ENCODE measurements at places on chromosomes 16 and 17. TPM values are rescaled to one million over a fixed set of nuclear protein-coding genes. Genes with fewer than 3 reads are reported as not detected.
A peak's percentile ranks its signal among the peaks of the same experiment; 100 is the strongest.

- no peak for DNase-seq
These were observed 11.2 kb downstream of the IRF8 start for GRCh38 chr16:85909932-85910853.

DNA sequence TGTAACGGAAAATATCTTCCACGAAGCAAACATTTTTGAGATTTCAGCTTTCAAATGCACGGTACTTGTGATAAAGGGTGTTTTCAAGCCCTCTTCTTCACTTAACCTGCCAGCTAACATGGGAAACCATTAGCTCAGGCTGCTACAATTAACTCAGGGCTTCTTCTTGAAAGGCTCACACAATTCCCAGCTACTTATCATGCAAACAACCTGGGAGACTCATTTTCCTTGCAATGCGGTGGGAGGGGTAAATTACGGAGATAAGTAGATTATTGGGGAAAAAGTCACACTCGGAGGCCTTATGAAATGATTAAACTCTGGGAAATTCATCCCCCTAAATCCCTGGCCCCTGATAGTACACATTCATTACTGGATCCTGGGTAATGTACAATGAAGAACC, 266.4 kb downstream of the STX8 start:
- no peak for DNase-seq

GRCh38 chr17:41959030-41959335, 7.6 kb upstream of the CNP start:
- DNase-seq: no peak

DNA sequence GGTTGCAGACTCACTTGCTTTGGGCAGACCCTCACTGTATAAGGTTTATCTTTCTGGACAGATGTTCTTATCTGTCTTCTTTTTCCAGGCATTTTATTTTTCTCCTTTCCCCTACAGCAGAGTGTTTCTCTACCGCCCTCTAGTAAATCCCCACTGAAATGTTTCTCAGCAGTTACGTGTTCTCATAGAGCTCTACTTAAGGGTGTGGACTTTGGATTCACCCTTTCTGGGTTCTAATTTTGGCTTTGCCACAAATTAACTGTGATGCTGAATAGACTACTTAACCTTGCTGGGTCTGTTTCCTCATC, 2.0 kb downstream of the ADAT1 start:
- peak; percentile 22 for DNase-seq

DNA sequence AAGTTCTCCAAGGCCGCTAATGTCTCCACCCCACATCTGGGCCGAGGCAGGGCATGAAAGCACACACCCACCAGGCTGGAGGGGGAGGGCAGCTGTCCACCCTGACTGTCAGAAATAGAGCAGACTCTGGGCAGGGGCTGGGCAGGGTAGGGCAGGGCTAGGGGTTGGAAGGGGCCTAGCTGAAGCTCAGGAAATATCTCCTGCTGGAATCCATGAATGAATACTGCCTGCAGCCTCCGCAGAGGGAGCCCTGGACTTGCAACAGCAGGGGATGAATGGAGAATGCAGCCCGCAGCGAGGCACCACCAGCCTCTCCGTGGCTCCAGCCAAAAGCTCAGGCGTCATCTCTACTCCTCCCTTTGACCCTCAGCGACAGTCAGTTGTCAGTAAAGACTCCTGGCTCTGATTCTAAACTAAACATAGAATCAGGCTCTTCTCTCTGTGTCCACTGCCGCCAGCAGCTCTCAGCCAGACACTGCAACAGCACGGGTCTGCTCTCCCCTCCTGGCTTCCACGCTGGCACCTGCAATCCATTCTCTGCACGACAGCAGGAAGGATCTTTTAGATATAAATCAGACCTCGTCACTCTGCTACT, 23.9 kb upstream of the NGFR start:
- no peak for DNase-seq

GRCh38 chr17:7557775-7558543, 591 bp upstream of the TNFSF13 start:
- peak; percentile 72 for DNase-seq

- DNase-seq: no peak
These were observed 3.6 kb upstream of the SLC16A5 start for GRCh38 chr17:75084039-75084660.

DNA sequence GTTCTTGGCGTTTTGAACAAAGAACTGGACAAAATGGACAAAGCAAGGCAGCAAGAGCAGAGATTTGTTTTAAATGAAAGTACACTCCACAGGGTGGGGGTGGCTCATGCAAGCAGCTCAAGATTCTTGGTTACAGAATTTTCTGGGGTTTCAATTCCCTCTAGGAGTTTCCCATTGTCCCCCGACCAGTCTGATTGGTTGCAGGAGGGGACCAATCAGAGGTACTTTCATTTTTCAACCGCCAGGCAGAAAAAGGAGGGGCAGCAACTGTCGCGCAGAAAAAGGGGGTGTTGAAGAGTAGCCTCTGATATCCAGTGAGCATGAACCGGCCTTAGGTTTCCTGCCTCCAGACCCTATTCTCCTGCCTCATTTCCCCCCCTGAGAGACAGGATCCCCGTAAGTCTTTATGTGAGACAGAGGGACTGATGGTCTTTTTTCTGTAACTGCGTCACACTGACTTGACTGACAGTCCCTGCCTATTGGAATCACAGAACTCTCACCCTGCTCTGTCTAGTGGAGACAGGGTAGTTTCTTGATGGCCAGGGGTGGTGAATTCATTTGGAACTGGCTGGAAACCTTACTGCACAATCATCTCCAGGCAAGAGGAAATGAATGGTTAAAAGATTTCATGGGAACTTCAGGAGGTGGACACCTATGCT, 59.4 kb upstream of the ALOX12 start:
- peak; percentile 24 for DNase-seq

GRCh38 chr17:67156269-67157199, 88.5 kb downstream of the HELZ start:
- DNase-seq: no peak

DNA sequence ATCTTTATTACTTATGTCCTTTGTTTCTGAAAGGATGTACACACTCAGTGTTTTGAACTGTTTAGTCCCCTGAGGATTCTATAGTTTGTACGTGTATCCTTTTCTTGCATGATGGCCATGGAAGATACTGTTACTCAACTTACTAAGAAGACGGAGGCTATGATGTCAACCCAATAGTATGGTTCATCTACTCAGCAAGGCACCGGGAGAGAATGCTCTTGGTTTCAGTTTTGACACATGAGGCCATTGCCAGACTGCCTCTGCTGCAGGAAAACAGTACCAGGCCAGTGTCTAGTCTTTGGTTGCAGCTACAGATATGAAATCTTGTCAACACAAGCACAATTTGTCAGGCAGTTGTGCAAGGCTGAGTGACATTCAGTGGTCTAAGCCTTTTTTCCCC, 134.5 kb downstream of the MRTFB start:
- no peak for DNase-seq

DNA sequence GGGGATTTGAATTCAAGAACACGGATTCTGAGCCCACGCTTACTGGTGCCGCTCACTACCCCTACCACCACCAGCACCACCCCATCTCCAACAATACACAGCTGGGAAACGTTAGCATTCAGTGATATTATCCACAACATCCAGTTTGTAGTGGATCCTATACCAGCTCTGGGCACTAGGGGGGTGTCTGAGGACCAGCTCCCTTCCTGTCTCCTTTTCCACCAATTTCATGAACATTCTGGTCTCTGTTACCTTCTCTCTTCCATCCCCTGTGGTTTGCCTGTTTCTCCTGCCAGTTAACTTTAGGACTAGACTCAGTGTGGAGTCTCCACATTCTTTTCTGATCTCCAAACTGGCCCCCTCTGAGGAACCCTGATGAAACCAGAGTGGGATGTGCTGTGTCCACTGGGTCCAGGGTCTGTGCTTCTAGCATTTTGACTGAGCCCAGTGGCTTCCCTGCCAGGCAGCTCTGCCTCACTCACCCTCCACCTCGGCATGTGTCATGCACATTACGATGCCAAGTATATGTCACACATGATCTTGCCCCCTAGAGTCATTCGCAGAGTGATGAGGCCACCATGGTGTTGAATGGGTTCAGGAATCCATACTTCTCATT, 187.0 kb upstream of the CDH13 start:
- DNase-seq: no peak

DNA sequence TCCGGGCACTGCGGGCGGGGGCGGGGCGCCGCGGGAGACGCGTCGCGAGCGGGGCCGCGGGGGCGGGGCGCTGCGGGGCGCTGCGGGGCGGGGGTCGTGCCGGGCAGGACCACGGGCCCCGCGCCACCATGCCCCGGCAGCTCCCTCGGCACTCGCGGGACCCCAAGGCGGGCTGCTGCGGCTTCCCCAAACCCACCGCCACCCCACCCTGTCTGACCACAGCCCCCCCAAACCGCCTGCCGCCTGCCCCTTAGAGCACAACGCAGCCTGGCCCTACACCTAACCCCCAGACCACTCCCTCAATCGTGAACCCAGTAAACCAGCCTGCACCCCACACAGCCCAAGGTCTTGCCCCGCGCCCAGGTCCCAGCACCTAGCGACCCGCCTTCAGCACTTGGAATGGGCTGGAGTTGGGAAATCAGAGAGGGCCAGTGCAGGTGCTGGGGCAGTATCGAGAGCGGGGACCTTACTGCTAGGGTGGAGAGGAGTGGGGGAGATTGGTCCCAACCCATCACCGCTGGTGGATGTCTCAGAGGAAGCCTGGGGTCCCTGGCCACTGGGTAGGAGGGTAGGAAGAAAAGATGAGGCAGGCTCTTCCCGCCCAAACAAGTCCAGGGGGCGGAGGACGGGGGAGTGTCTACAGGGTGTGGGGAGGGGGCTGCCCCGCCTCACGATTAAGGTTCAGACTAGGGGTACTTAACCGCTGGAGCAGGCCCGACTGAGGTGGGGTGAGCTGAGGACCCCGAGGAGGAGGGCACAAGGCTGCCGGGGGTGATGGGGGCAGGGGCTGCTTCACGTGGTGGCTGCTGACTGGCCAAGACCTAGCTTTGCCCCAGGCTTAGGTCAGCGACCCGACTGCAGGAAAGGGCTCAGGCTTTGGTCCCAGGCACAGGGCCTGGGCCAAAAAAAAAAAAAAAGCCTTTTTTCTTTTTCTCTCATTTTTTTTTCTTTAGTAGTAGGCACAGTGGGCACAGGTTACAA, 539 bp upstream of the VAMP2 start:
- DNase-seq: no peak

GRCh38 chr17:54944796-54945195, 23.7 kb downstream of the COX11 start:
- no peak for DNase-seq

DNA sequence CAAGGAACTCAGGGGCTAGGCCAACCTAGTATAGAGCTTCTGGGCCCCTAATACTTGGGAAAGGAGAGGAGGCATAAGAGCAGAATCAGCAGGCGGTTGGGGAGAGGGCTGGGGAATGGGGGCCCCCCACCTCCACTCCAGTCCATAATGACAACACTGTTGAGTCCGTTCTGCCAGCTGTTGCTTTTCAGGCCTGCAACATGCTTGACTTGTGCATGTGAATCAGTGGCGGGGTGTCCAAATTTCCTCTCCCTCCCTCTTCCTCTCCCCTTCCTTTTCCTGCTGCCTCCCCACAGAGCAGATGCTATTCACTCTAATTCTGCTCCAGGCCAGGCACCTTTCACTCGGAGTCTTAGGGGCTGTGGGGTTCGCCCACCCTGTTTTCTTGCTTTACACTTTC, 31.7 kb downstream of the SGSM2 start:
- no peak for DNase-seq

- DNase-seq: no peak
These were observed 22.4 kb downstream of the SNX11 start for GRCh38 chr17:48129981-48130380.

DNA sequence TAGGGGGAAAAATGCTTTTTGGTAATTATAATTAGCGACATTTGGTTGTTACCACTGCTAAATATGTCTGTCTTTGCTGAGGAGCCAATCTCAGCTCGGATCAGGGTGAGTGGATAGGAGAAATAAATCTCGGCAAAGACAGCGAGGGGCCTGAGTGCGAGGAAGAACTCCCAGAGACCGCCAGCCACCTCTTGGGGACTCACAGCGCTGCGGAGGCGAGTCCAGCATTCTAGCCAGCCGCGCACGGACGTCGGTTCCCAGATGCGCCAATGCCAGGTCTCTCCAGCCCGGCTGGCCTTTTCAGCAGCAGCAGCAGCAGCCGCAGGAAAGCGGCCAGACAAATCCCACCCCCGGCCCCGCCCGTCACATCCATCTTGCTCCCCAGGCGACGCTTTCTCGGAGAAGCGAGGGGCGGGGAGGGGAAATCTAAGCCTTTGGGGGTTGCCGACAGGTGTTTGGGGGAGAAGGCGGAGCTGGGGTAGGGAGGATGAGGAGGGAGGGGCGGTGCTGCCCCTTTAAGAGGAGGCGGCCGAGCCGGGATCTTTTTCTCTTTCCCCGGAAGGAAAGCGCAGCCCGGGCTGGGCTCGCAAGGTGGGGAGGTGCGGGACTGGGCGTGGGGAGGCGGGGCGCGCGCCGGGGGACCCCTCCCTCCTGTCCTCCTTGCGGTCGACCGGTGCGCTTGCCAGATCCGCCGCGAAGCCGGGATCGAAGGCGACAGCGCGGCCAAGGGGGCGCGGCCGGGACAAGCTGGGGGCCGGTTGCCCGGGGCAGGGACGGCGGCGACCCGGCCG, at the start of gene ITGA3:
Gene ITGA3, plus strand, starts transcription at position 685 of the 791 bp plus-strand sequence. CDS start 330 bp downstream, outside the sequence.
- DNase-seq: peak; percentile 86

- no peak for DNase-seq
These were observed 104.3 kb upstream of the DNAH9 start for GRCh38 chr17:11493936-11494335.

GRCh38 chr17:29911641-29912177, 18.3 kb downstream of the SSH2 start:
- no peak for DNase-seq

DNA sequence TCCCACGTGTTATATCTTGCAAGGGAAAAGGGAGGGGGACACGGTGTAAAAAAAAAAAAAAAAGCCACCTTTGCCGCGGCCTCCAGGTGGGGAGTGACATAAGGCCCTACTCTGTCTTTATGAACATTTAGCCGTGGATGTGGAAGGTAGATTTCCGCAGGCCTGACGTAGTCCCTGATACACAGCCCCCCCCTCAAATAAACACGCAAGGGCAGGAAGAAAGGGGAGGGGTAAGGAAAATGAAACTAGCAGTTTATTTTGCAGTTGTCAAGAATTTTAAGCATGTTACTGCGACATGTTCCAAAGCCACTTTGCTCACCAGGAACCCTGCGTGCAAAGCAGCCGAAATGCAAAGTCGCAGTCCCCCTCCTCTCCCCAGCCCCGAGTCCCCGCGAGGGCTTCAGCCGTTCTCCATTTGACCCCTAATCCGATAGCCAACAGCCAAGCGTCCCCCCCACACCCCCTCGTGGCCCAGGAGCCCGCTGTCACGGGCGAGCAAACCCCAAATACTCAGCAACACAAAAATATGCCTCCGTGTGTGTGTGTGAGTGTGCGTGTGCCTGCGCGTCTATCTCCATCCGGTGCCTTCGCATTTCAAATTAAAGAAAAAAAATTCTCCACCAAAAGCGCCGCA, 1.2 kb downstream of the CBX4 start:
- no peak for DNase-seq

- DNase-seq: peak; percentile 19
These were observed at the start of gene RNF213 for GRCh38 chr17:80260791-80261158. TSS of gene RNF213 (plus strand) at chr17:80260852. CDS start at chr17:80263682, 2,830 bp downstream.

TPSG1 gene
- not detected for total RNA-seq

SGSM2 gene
- total RNA-seq: 25.7 TPM

SNAI3 gene
- total RNA-seq: 0.17 TPM

MYH13 gene
- total RNA-seq: not detected

KCNH4 gene
- total RNA-seq: not detected

C16orf90 gene
- not detected for total RNA-seq

DNAI2 gene
- total RNA-seq: not detected

AXIN1 gene
- 18.7 TPM for total RNA-seq

NLRC5 gene
- 23.6 TPM for total RNA-seq

RPRML gene
- not detected for total RNA-seq

PIK3R6 gene
- not detected for total RNA-seq

LGALS9B gene
- total RNA-seq: not detected

SSTR5 gene
- total RNA-seq: not detected

ARHGAP23 gene
- 18.2 TPM for total RNA-seq
